ENCODE measurements at places on chromosomes 11 and 22.

- no peak for DNase-seq
These were observed 69.7 kb upstream of the SEPTIN5 start for GRCh38 chr22:19644314-19645223.

DNA sequence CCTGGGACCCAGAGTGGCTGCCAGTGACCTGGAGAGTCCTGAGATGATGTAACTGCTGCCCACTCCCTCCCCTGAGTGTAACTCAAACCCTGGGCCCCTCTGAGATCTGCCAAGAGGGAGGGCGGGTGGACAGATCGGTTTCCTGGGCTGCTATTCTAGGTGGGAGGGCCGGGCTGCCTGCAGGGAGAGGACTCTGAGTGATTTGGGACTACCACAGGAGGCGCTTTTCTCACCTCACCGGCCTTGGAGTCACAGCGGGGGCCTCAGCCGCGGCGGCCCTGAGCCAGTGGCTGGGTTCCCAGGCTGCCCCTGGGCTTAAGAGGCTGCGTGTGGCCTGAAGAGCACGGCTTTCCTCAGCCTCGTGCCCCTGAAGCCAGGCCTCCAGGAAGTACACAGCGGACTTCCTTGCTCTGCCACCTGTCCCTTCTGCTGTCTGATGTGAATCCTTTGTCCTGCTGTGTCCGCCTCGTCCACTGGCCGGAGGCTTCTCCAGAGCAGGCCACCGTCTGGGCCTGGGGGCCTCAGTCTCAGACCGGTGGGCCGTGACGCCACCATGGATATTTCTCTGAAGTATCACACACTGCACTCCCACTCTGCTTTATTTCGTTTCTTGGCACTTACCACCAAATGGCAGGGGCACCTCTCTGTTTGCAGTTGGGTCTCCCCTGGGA lies 11.5 kb downstream of the RELT start:
- DNase-seq: no peak

GRCh38 chr22:25334162-25334490 lies 114.7 kb downstream of the CRYBB2 start:
- peak; percentile 46 for DNase-seq

- no peak for DNase-seq
These were observed 18.8 kb downstream of the CSNK1E start for GRCh38 chr22:38298312-38299005.

DNA sequence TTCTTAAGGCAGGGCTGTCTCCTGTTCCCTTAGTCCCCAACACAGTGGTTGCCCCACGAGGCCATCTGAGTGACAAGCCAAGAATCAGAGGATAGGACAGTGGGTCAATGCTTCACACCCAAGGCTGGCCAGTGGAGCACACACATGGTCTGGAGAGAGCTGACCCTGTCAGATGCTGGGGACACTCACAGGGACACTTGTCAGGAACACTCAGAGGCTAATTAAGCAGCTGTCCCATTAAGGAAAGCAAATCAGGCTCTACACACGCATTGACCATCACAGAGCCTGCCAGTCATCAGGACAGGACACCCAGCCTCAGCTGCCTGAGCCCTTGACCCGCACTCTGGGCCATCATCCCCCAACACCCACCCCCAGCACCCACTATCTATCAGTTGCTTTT lies 18.2 kb downstream of the GDPD5 start:
- DNase-seq: no peak

- DNase-seq: no peak
These were observed 61.4 kb upstream of the BMAL1 start for GRCh38 chr11:13216019-13216710.

- DNase-seq: no peak
These were observed 206.2 kb upstream of the LRRC4C start for GRCh38 chr11:41665441-41666360.

- DNase-seq: no peak
These were observed 51.6 kb upstream of the LINC01488 start for GRCh38 chr11:69429716-69430491.

DNA sequence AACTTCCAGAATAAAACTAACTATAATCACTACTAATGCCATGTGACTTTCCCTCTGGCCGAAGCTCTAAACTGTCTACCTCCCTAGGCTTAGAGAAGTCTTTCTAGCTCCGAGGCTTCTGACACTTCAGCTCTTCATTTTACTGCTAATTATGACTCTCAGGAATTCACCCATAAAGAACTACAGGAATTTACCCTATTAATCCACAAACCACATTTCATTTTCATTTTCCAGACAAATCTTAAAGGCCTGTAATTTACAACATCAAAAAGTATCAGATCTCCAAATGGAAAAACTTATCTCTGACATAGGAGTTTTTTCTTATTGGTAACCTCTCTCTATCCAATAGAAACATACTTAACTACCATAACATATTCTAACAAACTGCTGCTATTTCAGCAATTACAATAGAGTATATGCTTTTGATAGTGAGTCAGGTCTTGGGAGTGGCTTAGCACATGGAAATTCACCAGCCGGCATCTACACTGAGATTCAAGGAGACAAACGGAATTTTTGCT lies 33.4 kb downstream of the MRTFA start:
- no peak for DNase-seq

DNA sequence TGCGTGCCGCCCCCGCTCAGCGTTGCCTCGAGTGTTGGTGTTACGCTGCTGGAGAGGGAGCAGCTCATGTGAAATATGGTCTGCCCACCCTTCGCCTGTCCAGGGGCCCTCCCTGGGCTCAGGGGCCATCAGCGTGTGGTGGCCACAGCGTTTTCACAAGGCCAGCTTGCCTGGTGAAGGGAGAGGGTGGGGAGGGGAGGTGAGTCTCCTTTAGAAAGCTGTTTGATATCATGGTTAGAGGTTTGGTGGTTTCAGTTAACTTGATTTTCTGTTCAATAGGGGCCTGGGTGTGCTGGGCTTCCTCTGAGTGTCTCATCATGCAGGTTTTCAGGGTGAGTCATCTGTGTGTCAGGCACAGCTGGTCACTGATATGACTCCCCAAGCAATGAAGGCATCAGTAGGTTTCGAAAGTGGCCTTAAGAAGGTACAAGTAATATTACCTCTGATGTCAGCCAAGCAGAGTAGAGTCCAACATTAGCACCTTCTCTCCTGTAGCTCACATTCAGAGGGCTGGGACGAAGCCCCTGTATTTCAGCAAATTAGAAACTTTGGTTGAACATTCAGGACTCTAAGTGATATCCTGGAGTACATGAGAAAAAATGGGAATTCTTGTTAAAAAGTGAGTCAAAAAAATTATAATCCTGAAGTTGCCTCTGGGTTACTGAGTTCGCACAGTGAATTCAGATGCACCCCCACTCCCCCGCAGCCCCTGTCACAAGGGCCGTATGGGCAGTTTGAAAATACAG lies 172.5 kb downstream of the TBC1D22A start:
- DNase-seq: no peak

DNA sequence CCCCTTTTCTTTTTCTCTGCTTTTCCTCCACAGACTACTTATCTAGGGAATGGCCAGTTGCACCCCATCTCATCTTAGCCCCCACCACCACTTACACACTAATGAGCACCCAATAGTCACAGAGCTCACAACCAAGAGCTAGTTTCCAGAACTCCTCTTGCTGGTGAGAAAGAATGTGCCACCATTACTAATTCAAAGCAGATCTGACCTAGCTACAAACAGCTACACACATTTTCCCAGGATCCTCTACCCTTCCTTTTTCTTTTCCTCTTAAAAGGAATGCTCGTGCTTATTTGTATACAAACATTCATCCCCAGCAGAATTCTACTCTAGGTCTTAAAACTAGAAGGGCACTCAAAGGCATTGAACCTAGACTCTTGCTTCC lies 136.8 kb downstream of the CD44 start:
- DNase-seq: no peak

DNA sequence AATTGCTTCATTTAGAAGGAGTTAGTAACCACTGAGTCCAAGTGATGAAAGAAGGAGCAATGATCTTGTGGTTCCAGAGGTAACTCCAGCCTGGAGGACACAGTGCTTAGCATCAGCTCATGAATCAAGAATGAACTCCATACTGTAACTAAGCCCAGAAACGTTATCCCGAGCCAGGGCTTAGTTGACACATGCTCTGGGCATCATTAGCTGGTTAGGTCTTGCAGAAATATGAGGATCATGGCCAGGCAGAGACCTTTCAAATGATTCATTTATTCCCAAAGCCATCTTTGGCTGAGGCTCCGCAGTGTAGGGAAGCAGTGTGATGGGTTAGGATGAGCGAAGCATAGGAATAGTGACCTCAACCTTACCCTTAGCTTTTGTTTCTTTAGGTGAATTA lies 277.4 kb downstream of the FAM76B start:
- no peak for DNase-seq

DNA sequence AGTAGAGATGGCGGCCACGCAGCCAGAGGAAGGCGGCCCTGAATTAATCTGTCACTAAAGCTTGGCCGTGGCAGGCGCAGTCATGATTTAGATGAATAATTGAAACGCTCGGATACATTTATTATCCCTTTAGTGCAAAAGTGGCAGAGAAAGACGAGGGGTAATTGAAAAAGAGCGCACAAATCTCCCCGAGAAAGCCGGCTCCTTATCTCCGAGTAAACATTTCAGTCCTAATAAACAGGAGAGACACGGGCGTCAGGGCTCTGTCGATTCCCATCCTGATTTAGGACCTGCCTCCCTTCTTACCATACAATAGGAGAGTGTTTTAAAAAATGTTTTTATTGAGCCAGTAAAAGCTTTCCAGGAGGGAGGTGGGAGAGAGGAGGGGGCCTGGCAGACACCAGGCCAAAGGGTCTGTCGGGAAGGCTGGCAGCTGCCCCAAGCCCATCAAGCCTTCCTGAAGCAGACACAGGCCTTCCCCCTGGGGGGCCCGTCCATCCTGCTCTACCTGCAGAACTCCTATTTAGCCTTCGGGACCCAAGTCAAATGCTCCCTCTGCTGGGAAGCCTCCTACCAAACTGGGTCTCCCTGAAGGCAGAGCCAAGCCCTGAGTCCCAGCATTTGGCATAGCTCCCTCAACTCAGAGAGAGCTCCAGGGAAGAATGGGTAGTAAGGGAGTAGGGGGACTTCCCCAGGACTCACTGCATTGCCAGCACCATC lies 22.8 kb downstream of the OTUB1 start:
- DNase-seq: no peak

GRCh38 chr22:50035131-50035881 lies 22.7 kb upstream of the IL17REL start:
- no peak for DNase-seq

- DNase-seq: no peak
These were observed 20.3 kb downstream of the ZC3H12C start for GRCh38 chr11:110113505-110113904.

DNA sequence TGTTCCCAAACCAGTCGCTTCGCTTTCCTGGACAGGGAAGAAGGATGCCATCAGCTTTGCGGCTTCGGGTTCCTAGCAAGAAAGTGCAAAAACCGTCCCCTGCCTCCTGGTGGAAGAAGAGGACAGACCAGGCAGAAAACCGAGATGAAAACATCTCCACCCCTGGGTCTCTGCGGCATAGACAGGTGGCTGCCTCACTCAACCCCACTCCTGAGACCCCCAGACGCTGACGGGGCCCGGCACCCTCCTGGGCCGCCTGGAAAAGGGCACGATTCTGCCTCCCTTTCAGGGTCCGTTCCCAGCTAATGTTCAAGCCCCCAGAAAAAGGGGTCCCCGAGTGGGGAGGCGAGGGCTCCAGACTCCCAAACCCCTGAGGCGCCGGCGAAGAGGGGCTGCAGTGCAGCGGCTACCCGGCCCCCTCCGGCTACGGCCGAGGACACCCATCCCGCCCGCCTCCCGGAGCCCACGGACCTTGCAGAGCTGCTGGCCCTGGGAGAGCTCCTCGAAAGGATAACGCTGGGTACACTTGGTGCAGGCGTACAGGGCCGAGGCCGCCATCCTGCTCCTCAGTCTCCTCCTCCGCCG lies 569 bp downstream of the FAM76B start:
- no peak for DNase-seq

DNA sequence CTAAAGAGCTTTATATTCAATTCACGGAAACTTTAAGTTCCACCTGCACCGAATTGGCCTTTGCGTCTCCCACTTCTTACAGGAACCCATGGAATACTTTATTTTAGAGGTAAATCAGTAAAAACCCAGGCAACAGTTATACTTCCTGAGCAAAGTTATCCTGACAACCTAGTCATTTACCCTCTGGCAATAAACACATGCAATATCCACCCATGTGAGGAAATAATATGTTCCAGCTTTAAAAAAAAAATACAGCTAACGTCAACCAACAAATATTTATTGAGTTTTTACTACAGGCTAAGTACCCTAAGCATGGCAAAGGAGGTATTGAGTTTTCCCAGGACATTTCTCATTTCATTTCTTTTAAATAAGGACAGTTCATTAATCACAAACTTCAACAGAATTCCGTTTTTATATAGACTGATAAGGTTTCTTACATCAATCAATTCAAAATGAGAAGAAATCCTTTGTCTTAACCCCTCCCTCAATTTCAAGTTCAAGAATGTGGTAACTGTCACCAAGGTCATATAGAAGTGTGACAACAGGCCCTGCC lies 38.3 kb upstream of the CCDC34 start:
- no peak for DNase-seq

DNA sequence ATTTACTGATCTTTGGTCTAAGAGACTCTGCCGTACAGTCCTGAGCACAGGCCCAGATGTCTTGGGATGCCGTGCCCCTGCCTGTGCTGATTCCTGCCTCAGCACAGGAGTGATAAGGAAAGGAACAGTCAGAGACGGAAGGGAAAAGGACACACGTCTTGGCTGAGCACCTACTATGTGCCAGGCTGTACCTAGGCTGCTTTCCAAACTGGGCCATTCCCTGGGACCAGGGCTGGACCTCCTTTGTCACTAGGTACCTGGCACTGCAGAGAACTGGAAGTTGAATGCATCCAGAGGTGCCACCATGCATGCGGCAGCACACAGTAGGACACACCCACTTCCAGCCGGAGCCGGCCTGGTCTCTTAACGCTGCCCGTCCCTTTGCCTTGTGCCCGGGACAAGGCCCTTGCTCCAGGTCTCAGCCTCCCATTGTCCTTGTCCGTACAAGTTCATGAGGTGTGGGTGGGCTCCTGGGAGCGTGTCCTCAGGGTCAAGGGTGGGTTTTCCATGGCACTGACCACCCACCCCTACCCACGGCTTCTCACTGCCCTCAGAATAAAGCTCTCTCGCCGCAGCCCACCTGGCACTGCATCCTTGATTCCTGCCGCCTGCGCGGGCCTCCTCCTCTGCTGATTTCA lies 1.1 kb upstream of the SSTR3 start:
- no peak for DNase-seq

DNA sequence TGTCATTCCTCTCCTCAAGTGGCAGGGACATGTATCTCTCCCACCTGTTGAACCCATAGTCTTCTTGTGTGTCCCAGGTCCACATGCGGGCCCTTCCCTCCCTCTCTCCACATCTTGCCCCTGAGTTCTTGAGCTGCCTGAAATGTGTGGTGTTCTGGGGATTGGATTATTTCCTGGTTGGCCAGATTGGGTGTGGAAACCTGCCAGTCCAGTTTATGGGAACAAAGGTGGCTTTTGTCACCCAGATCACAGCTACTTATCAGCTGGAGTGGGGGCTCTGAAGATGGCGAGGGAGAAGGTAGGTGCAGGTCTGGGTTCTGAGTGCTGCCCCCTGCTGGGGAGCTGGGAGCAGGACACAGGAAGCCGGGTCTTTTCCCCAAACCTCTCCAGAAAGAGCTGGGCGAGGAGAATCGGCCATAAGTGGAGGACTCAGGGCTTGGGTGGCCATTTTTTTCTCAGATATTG lies 14.2 kb downstream of the DTX4 start:
- no peak for DNase-seq
